ENCODE measurements at places on chromosomes 5 and 9.

GRCh38 chr5:54946306-54946819, 39.0 kb downstream of the ESM1 start:
- no peak for DNase-seq

DNA sequence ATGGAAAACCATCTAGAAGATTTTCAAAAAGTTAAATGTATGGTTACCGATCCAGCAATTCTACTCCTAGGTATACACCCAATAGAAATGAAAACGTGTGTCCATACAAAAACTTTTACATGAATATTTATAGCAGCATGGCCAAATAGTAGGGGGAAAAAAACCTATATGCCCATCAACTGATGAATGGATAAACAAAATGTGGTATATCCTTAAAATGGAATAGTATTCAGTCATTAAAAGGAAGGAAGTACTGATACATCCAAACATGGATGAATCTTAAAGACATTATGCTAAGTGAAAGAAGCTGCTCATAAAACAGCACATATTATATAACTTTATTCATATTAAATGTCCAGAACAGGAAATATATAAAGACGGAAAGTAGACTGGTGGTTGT, 93.2 kb upstream of the SPOCK1 start:
- DNase-seq, result no peak

GRCh38 chr5:10532421-10532820, 31.4 kb upstream of the ANKRD33B start:
- DNase-seq, result no peak

DNA sequence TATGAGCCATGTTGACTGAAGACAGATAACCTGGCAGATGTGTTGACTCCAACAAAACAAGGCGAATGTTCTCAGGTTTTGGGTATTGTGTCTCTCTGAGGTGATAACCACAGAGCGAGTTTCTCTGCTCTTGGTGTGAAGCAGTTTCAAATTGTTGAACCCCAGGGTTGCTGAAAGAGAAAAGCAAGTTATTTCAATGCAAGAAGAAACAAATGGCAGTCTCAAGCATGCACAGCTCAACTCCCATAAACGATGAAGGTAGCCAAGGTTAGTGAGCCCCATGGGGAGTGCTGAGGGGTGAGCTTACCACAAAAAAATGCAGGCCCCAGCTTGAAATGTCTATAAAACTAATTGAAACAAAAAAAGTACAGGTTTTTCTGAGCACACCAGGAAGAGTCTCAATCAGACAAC, 220.8 kb upstream of the DAPK1 start:
- DNase-seq, result no peak

DNA sequence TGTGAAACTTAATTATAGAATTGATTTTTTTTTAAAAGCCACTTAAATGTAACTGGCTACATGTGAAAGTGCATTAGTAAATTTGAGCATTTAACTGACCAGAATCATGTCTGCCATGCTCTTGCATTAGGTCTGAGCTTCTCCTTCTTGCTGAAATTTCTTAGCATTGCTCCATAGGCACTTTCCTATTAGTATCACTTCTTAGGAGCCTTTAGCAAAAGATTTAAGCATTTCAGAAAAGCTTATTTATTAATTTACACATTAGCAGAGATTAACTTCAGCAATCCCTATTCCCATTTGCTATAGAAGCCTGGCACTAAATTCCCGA, 211.0 kb downstream of the SNX18 start:
- no peak for DNase-seq

GRCh38 chr5:133680830-133681565, 68.7 kb upstream of the FSTL4 start:
- DNase-seq, result no peak

DNA sequence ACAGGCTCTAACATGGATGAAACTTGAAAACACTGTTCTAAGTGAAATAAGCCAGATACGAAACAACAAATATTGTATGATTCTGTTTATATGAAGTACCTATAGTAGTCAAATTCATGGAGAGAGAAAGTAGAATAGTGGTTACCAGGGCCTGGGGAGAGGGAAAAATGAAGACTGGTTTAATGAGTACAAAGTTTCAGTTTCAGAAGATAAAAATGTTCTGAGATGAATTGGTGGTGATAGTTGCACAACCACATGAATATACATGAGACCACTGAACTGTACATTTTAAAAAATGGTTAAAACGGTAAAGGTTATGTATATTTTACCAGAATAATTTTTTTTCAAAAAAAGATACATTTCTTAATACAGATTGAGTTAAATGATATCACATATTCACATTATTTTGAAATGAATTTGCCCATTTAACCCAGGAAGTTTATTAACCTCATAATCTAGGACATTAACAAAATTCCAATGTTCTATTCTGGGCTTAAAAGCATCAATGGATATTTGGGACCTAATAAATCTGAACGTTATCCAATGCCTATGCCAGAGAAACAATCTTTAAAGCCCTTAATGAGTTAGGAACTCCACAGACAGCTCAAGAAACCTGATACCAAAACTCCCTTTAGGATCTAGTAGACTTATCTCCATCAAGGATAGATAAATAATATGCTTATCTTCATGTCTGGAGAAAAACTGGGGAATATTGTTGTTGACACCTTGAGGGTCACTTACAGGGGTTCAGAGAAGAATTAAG, 521.3 kb downstream of the EFNA5 start:
- no peak for DNase-seq

DNA sequence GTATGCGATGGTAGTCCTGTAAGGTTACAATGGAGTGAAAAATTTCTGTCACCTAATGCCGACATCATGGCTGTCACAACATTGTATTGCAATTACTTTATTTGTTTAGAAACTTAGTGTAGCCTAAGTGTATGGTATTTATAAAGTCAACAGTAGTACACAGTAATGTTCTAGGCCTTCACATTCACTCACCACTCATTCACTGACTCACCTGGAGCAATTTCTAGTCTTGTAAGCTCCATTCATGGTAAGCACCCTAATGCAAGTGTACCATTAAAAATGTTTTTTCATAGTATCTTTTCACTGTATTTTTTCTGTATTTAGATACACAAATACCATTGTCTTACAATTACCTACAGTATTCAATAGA, 58.5 kb downstream of the ATP10B start:
- no peak for DNase-seq

DNA sequence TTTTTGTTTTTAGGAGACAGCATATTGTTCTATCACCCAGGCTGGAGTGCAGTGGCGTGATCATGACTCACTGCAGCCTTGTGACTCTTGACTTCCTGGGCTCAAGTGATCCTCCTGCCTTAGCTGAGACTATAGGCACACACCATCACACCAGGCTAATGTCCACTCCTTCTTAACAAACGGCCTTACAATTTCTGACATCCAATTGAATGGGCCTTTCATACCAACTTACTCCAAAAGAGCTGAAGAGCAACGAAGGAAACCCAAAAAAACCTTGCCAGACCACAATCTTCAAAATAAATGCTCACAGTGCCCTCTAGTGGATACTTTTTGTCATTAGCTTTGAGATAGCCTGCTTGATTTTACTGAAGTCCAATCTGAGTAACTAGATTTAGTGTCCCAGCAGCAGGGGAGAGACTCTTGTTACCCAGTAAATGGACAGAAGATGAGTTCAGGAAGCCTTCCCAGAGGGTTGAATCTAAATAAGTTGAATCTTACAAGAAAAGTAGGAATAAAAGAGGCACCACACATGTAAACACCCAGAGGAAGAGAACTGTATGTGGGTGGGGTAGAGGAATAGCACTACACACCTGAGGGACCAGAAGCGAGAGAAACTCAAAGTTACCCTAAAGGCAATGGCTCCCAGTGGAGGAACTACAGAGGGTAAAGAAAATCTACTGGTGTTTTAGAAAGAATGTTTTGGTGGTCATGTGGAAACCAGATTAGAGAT, 9.3 kb downstream of the ZNF622 start:
- peak; percentile 49 for DNase-seq

DNA sequence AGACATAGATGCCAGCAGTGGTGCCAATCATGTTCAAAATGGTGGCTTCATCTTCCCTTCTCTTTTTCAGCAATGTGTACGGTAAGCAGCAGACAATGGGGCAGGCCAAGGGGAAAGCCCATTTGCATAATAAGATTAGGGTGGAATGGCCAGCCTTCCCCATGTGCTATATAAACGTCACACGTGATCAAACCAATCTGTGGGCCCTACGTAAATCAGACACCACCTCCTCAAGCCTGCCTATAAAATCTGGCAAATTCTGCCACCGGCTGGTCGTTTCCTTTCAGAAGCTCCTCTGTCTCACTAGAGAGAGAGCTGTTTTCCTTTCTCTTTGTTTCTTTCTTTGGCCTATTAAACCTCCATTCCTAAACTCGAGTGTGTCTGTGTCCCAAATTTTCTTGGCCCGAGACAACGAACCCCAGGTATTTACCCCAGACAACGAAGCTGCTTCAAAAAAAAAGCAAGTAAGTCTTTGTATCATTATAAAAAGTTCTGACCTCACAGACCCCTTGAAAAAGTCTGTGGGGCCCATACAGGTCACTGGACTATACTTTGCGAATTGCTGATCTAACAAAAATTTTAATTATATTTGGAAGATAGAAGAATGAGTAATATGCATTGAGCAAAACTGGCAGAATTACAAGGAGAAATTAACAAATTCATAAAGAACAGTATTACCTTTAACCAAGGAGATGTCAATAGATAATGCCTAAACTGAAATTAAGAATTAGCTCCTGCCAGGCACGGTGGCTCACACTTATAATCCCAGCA, 15.2 kb downstream of the ZBTB5 start:
- DNase-seq, result no peak

- DNase-seq, result no peak
Observed at GRCh38 chr5:111719773-111720172, 37.2 kb downstream of the NREP start.

DNA sequence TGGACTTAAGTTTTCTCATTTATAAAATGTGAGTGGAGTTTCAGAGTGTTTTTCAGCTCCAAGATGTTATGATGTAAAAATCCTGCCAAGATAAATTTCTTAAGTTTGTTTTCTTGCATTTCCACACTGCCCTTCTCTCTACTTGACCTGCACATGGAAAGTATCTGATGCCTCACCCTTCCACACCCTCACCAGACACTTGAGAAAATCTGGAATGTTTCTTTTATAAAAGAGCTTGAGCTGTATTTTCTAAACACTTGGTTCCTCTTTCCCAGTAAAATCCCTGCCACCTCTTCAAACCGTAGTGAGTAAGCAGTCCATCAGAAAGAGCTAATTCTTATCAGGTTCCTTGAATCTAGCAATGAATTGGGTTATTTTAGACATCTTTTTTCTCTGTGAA, 42.9 kb downstream of the FOXD1 start:
- no peak for DNase-seq

DNA sequence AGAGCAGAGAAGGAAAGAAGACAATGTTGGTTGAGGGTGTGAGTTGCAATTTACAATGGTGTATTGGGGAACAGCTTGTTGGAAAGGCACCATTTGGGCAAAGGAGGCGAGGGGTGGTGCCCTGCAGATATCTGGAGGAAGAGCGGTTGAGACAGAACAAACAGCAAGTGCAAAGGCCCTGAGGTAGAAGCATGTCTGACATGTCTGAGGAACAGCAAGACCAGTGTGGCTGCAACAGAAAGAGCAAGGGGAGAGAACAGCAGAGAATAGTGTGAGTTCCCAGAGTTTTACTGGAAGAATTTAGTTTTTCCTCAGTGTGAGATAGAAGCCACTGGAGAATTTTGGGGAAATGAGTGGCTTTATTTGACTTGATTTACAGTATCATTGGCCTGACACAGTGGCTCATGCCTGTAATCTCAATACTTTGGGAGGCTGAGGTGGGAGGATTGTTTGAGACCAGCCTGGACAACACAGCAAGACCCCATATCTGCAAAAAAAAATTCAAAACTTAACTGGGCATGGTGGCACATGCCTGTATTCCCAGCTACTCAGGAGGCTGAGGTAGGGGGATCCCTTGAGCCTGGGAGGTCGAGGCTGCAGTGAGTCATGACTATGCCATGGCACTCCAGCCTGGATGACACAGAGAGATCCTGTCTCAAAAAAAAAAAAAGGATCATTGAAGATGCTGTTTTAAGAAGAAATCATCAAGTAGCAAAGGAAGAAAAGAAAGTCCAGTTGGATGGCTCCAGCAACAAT, 13.6 kb downstream of the CMBL start:
- DNase-seq, result no peak

- no peak for DNase-seq
Observed at GRCh38 chr5:137837491-137838394, 29.9 kb upstream of the MYOT start.

GRCh38 chr5:127406326-127407121, 110.9 kb upstream of the PRRC1 start:
- no peak for DNase-seq

DNA sequence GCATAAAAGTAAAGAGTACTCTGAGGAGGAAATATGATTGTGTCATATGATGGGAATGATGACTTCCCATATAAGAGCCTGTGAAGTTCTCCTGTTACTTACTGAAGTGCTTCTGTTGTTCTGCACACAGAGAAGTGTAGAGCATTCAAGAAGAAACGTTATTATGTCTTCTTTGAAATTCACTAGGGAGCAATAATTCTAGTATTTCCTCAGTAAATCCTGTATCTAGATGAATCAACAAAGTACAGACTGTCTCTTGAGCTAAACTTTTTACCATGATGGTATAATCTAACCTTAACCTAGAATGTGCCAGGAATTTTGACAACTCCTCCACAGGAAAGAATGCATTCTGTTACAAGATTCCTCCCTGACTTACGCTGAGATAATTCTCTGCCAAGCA, 18.9 kb upstream of the GHR start:
- no peak for DNase-seq

DNA sequence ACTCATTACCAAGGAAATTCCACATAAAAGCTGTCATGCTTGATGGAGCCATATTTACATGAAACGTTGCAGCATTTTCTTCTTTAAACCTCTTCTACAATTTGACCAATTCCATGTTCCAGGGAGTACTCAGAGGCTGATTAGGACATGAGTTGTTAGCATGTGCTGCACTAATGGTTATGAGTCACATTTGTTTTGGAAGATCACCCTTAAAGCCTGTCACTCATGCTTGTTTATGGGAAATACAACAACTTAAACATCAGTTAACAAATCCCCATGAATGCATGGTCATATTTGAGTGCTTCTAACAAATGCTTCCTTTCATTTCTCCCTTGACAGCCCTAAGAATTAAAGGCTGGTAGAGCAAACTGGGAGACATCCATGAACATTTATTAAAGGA, 156.1 kb downstream of the GHR start:
- DNase-seq, result no peak

GRCh38 chr5:167317884-167318283, 973.6 kb upstream of the WWC1 start:
- DNase-seq, result no peak

DNA sequence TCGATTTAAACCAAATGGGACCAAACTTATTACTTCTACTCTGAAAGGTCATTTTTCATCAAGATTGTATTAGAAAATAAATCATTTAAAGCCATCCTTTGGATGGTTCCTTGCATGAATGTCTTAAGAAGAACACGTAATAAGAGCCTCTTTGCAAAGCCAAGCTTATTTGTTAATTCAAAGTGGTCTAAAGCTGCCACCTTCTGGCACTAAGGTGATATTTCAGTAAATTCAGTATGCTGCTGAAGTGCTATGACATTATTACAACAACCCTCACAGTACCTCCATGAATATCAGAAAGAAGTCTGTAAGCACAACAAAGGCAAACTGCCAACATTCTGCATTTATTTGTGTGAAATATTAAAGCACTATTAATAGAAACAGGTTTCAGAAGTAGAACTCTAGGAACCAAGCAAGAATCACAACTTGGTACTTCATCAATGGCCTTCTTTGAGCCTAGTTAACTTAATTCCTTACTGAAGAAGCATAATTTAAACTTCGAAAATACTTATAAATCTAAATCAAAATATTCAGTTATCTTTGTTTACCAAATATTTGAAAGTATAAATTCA, 53.1 kb upstream of the TYRP1 start:
- peak; percentile 26 for DNase-seq
